ENCODE measurements at places on chromosomes 6 and 20.

- no peak for DNase-seq
Measured at GRCh38 chr20:63254232-63254605, at the start of gene NKAIN4. Gene NKAIN4 (minus strand): TSS chr20:63254463. CDS start chr20:63254450, 13 bp downstream.

DNA sequence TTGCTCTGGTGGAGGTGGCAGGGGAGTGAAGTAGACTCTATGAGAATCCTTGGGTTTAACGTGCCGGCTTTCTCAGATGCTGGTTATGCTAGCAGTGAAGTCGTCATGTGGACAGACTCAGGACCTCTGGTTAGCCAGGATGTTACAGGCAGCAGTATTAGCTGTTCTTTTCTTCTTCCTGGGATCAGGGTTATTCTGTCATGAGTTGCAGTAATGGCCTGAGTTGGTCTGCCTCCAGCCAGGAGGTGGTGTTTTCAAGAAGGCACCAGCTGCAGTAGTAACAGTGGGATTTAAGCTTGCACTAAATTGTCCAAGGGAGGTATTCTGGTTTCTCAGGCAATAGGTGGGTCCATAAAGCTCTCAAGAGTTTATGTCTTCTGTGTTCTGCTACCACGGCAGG is 56.7 kb downstream of the HDDC2 start:
- DNase-seq = no peak

- DNase-seq = peak; percentile 56
Measured at GRCh38 chr20:48823960-48824498, 3.8 kb downstream of the PREX1 start.

GRCh38 chr6:149472241-149472640 is 12.6 kb downstream of the ZC3H12D start:
- no peak for DNase-seq

DNA sequence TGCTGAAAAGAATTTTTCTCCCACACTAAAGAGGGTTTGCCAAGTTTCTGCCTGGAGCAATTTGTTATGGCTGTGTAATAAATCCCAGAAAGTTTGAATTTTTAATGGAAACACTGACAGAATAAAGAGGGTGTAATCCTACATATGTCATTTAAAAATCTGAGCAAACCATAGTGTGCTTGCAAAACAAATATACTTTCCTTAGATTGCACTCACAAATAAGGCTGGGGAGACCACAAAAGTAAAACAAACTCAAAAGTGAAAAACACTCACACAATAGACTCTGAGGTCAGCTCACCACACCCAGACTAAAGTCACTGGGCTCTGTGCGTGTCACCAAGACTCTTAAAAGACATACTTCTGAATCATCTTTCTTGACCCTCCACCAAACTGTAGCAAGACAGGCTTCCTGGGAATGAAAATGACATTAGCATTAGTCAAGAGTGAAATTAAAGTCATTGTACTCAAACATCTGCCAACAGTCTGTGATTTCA is 4.8 kb upstream of the ATXN1 start:
- DNase-seq = peak; percentile 83

DNA sequence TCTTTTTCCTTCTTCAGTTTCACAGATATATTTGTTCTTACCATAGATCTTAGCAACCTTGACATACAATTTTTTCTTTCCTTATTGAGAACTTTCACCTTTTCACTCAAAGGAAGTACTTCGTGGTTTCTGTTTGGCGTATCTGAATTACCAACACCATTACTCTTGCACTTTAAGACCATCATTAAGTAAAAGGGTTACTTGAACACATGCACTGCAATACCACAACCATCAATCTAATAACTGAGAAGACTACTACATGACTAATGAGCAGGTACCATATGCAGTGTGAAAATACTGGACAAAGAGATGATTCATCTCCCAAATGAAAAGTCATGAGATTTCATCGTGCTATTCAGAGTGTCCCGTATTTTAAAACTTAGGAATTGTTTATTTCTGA is 21.7 kb upstream of the SENP6 start:
- DNase-seq = no peak

DNA sequence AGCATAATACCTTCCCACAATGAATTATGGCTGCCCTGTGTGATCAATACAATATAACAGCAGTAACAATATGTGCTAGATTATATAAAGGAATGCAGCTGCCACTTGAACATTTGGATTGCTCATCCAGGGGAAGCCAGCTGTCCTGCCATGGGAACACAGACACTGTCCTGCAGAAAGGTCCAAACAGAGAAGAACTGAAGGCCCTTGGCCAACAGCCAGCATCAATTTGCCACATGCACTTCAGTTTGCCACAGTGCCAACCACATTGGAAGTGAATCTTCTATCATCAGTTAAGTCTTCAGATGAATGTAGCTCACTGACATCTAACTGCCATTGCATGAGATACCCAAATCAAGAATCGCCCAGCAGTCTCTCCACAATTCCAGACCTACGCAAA is 332.4 kb downstream of the PRKN start:
- DNase-seq = no peak

DNA sequence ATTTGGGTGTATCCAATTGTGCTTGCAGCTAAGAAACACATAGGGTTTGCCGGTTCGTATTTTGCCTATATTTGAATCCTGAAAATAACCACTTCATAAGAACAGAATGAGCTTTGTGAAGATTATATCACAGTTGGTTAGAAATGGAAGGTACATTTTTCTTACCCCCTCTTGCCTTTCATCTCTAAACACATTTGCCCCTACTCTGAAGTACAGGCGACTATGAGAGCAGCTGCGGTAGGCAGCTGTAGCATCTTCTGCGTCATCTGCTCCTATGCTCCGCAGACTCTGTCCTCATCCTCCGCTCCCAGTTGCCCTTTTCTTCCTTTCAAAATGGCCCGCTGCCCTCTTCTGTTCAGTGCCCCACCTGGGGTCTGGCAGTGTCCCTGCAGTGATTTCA is 47.6 kb upstream of the REV3L start:
- no peak for DNase-seq

GRCh38 chr6:35674594-35674993 is 14.1 kb downstream of the FKBP5 start:
- DNase-seq = no peak

- DNase-seq = no peak
Measured at GRCh38 chr6:110816677-110817076, 1.4 kb upstream of the CDK19 start.

DNA sequence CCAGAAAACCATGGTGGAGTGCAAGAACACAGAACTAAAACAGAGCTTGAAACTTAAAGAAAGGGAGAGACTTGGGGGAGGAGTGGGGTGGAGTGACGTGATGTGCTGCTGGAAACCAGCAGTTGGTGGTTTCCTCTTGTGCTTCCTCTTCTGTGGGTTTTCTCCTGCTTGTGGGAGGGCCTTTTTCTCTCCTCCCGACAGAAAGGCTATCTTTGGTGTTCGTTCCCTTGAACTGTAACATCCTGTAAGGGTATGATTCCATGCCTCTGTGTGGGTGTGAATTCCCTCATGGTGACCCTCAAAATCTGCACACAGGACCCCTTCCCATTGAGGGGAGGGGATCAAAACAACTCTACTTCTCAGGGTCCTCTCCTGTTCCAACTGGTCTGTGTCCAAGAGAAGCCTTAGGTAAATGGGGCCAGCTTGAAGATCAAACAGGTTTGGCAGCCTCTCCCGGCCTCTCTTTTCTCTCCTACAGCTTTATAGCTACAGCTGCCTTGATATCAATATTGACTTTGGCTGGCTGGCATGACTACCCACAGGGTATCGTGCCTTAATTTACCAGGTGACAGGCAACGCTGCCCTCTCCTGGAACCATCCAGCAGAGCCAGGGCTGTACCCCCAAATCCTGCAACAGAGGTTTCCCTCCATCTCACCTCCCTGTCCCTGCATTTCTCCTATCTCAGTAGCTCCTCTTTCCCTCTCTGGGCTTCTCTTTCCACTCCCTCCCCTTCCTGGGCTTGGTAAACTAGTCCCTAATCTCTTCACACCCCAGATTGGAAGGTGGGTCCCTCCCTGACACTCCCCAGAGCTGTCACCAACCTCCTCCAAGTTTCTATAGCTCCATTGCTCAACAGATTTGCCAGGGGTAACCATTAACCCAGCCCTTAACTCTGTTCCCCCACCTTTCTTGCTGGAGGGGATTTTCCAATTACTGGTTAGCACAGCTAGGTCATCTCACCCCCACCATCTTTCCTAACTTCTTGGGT is 1.5 kb upstream of the MSH5 start:
- peak; percentile 68 for DNase-seq

GRCh38 chr20:45344168-45344860 is 3.9 kb downstream of the SDC4 start:
- DNase-seq = no peak

GRCh38 chr20:774016-774659 is 5.8 kb upstream of the SLC52A3 start:
- no peak for DNase-seq

DNA sequence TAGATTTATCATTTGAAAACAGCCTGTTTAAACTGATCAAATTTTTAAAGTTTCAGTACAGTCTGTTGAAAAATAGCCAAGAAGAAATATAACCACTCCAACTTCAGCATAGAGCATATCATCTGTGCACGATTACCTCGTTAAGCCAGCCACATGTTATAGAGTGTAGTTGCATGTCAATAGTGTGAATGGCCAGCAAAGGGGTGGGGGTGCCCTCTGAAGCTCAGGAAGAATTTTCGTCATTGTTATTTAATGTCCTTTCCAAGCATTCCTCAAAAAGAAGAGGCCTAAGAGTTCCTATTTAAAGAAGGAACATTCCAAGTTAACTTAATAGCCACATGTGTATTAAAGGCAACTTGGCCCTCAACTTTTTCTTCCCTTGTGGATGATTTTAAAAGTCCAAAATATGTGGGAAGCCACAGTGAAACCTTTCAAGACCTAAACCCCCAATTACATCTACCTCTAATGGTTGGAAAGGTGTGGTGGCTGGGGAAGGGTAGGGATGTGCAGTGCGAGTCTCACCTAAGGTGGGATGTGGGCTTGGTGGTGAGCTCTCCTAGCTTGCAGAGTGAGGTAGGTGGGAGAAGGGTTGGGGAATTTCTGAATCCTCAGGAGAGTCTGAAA is 1.8 kb upstream of the CCN2 start:
- no peak for DNase-seq

DNA sequence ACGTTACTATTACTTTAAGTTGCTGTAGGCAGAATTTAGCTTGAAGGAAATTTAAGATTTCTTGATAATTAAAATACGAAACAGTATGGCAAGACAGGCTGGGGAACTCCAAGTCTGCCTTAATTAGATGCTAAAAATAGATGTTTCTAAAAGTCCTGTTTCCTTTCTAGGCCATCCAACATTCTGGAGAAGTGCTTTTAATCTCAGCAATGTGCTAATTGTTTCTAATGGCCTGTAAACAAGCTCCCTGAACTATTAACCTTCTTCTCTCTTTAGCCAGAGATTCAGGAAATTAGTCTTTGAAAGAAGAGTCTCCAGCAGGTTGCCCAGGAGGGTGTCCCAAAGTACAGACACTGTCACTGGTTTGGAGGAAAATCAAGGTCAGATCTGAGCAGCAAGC is 677.3 kb upstream of the AGPAT4 start:
- DNase-seq = no peak

- DNase-seq = no peak
Measured at GRCh38 chr6:131061751-131062119, 1.3 kb downstream of the EPB41L2 start.

- DNase-seq = no peak
Measured at GRCh38 chr6:138215093-138215782, 3.1 kb downstream of the PBOV1 start.

GRCh38 chr6:32835167-32835893 is 3.2 kb downstream of the TAP2 start:
- DNase-seq = no peak

DNA sequence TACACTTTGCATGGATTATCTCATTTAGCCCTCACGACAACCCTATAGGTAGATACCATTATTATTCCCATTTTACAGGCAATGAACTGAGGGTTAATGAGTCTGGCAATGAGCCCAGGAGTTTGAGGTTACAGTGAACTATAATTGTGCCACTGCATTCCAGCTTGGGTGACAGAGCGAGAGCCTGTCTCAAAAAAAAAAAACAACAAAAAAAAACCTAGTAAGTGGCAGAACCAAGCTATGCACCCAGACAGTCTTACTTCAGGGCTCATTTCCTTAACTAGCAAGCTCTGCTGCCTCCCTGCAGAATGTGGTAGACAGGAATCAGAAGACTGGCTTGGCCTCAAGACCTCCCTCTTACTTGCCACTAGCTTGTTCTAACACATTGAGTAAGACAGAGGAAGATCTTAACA is 71.9 kb upstream of the RREB1 start:
- no peak for DNase-seq

GRCh38 chr6:49790341-49790740 is 3.3 kb upstream of the PGK2 start:
- no peak for DNase-seq

- no peak for DNase-seq
Measured at GRCh38 chr20:44095831-44096230, 91.2 kb downstream of the JPH2 start.

GRCh38 chr6:169269180-169270076 is 15.8 kb upstream of the THBS2 start:
- no peak for DNase-seq

DNA sequence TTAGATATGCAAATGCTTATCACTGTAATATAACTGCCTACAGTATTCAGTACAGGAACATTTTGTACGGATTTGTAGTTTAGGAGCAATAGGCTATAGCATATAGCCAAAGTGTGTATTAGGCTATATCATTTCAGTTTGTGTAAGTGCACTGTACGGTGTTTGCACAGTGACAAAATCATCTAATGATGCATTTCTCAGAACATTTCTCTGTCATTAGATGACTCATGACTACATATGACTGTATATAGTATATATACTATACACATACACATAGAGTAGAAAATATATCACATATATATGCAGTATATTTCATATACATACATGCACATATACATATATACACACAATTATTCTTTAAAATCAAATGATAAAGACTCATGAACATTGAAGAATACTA is 158.4 kb downstream of the PTCHD4 start:
- DNase-seq = no peak

GRCh38 chr20:49964964-49965780 is 17.6 kb upstream of the SNAI1 start:
- DNase-seq = no peak

DNA sequence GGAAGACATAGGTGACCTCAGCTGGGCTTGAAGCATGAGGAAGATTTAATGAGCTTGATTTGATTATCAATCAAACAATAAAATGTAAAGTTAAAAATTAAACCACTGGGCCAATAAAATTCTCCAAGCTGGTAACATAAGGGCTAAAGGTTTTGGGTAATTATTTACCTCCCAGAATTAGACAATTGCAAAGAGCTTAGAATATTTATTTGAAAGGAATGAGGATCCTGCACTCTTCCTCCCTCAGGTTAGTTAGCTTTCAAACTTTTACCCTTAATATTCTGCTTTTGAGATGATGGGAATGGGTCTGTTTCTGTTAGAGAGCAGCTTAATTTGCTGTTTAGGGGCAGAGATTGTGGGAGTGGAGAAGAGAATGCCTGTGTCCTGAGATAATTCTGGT is at the start of gene SLC17A4:
Gene SLC17A4 (plus strand): TSS at position 208 of the 400 bp plus-strand sequence. CDS start 7,221 bp downstream, outside the sequence.
- DNase-seq = no peak

- DNase-seq = no peak
Measured at GRCh38 chr20:19889011-19889953, 127.9 kb upstream of the NAA20 start.

All from non-pigmented ciliary epithelial cell (primary cell).